Activated naive CD8-positive, alpha-beta T cell treated with anti-CD3 and anti-CD28 coated beads, Interleukin-2, amount 50 U/mL, for 24 hours (primary cell): ENCODE measurements at places on chromosomes 3 and 15.

DNA sequence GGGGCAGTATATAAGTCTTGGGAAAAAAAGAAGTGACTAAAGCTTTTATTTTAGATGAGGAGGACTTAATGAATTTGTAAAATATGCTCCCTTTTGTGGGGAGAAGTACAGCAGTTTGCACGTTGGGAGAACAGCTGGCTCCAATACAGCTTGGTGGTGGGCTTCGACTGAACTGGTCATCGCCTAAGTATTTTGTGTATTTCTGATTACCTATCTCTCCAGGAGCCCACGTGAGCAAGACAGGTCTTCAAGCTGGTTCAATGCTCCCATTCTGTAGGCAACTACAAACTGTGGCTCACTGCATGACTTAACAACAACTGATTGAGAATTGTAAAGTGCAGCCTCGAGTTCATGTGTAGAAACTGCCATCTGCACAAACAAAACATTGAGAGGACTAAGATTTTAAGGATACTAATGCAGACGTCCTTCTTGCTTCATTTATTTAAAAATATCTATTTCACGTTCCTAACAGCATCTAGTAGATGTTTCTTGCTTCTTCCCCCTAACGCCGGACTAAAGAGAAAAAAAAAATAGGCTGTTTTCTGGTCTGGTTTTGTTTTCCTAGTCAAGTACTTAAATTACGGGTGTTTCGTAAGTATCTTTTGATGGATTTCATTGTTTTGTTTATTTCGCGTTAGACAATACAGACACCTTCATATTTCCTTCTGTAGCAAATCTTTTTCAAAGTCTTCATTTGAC, 1.4 kb upstream of the GREM1 start:
- no peak overlapping the region for H3K27ac ChIP-seq
- H3K4me1 ChIP-seq: peaks cover 21% of the 10 kb centered on the region
- DNase-seq: no peak

DNA sequence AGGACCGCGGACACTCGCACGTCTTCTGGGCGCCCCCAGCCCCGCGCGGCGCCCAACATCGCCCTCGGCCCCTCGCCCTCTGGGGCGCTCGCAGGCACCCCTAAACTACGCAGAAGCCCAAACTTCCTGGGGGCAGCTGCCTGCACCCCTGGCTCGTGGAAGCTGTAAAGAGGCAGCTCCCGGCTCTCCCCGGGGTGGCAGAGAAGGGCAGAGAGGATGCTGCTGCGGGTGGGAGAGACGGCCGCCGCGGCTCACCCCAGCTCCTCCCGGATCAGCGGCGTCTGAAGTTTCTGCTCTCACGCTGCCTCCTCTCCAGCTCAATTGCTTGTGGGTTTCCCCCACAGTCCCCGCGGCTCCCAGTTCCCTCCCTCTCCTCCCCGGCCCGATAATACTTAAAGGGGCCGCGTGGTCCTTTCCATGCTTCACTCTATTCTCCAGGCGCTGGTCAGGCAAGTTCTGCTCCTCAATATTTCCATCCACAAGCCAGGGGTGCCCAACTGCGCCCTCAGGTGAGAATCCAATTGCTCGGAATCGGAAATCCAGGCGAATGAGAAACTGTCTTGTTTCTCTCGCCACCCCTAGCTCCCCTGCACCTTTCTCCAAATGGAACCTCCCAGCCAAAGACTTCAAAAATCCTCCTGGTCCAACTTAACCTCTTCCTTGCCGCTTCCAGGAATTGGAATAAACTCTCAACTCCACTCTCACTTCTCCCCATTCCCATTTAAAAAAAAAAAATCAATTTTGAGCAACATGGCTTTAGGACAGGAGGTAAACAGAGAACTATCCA, 748.5 kb downstream of the ROBO1 start:
- H3K4me3 ChIP-seq: peak overlapping the region; percentile 64
- peaks cover 17% of the 10 kb centered on the region for H3K27me3 ChIP-seq
- peak; percentile 13 for DNase-seq
- H3K27ac ChIP-seq: no peak overlapping the region
- no peaks in the 10 kb centered on the region for H3K36me3 ChIP-seq

GRCh38 chr3:102361101-102361500, 73.7 kb upstream of the ZPLD1 start:
- H3K36me3 ChIP-seq: no peaks in the 10 kb centered on the region
- no peak overlapping the region for H3K4me3 ChIP-seq
- no peaks in the 10 kb centered on the region for H3K4me1 ChIP-seq
- no peak for DNase-seq
- H3K27me3 ChIP-seq: peaks cover 2% of the 10 kb centered on the region

GRCh38 chr3:126394179-126394976, at the start of gene CFAP100:
Gene CFAP100, plus strand, starts transcription at chr3:126394909. Its CDS starts 1,092 bp downstream, at chr3:126396001.
- no peaks in the 10 kb centered on the region for H3K36me3 ChIP-seq
- H3K4me1 ChIP-seq: peaks cover 3% of the 10 kb centered on the region
- no peak within 1 kb of the TSS for H3K27ac ChIP-seq

GRCh38 chr3:78872195-78872594, 895.6 kb downstream of the ROBO1 start:
- H3K36me3 ChIP-seq: no peaks in the 10 kb centered on the region
- no peak for DNase-seq
- H3K4me3 ChIP-seq: no peak overlapping the region

DNA sequence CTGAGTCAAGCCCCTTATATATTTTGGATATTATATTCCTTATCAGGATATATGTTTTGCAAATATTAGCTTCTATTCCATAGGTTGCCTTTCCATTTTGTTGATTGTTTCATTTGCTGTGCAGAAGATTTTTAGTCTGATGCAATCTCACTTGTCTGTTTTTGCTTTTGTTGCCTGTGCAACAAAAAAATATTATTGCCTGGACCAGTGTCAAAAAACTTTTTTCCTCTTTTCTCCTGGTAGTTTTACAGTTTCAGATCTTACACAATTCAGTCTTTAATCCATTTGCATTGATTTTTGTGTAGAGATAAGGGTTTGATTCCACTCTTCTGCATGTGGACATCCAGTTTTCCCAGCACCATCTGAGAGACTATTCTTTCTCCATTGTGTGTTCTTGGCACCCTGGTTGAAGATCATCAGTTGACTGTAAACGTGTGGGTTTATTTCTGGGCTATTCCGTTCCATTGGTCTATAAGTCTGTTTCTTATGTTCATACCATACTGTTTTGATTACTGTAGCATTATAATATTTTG, 228.9 kb upstream of the NR2E3 start:
- DNase-seq: no peak
- H3K36me3 ChIP-seq: peaks cover 2% of the 10 kb centered on the region
- peaks cover 9% of the 10 kb centered on the region for H3K27me3 ChIP-seq
- no peak overlapping the region for H3K27ac ChIP-seq

DNA sequence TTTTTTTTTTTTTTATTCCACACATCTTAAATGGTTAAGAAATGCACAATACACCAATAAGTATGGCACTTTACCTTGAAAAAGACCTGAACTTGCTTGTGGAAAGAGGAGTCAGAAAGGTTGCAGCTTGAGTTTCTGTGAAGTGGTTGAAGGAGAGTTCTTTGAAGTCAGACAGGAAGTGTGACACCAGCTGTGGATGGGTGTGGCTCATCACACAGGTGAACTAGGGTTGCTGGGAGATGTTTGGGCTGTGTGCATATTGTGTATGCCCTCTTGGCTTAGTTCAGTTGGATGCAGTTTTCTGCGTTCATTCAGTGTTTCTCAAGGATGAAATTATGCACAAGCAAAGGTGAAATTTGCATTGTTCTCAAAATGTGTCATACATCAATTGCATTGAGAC, 6.3 kb downstream of the AEN start:
- no peak for DNase-seq
- H3K27ac ChIP-seq: peak overlapping the region; percentile 88
- H3K4me3 ChIP-seq: peak overlapping the region; percentile 53
- peaks cover 82% of the 10 kb centered on the region for H3K36me3 ChIP-seq

DNA sequence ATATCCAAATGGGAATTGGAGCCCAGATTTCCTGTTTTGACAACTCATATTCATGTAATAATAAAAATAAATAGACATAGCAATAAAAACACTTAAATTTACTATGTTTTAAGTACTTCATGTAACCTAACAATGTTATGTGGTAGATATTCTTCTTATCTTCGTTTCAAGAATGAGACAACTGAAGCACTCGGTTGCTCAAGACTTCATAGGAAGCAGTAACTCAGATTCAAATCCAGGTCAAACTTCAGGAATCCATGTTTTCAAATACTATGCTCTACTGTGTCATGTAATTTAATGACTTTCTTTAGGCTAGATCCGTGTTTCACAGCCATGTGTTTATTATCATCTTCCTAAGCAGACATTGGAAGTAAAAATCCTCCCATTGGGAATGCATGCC, 492.2 kb downstream of the CNTN3 start:
- no peak overlapping the region for H3K4me3 ChIP-seq
- no peak for DNase-seq
- no peaks in the 10 kb centered on the region for H3K4me1 ChIP-seq

DNA sequence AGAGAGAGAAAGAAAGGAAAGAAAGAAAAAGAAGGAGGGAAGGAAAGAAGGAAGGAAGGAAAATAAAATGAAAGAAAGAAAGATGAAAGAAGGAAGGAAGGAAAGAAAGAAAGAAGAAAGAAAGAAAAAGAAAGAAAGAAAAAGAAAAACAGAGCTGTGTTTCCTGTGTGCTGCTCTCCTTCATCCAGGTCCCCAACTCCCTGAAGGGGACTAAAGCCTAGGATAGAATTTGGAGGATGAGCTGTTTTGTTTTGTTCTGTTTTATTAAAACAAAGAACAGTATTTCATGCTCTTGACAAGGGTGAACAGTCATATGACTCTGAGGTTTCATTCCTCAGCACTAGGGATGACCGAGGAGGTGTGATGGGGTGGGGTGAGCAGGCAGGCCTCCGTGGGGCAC, 164.8 kb upstream of the NDN start:
- no peak overlapping the region for H3K27ac ChIP-seq
- no peak for DNase-seq
- H3K36me3 ChIP-seq: no peaks in the 10 kb centered on the region

DNA sequence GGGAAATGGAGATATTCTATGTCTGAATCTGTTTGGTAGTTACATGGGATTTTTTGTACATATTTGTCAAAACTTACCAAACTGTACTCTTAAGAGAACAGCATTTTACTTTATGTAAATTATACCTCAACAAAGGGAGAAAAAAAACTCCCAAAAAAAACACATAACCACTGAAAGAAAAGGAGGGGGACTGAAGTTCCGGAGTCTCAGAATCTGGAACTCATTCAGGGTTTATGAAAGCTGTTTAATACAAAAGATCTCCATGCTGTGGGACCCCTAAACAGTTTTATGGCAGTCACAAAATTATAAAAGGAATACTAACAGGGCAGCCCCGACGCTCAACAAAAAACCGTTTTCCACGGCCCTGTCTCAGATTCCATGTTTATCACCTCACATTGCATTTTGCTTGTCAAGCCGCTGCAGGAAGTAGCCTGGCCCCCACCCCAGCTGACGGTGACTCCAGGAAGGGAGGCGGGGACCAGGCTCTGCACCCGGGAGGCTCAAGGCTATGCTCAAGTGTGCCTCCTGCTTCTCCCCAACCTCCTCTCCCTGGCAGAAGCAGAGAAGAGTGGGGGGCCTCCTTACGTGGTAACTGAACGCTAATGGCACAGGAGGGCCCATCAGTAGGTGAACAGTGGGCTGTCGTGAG, 29.3 kb downstream of the RFT1 start:
- DNase-seq: no peak
- H3K36me3 ChIP-seq: peaks cover 36% of the 10 kb centered on the region
- peaks cover 37% of the 10 kb centered on the region for H3K4me1 ChIP-seq
- H3K27ac ChIP-seq: no peak overlapping the region
- H3K27me3 ChIP-seq: no peaks in the 10 kb centered on the region

DNA sequence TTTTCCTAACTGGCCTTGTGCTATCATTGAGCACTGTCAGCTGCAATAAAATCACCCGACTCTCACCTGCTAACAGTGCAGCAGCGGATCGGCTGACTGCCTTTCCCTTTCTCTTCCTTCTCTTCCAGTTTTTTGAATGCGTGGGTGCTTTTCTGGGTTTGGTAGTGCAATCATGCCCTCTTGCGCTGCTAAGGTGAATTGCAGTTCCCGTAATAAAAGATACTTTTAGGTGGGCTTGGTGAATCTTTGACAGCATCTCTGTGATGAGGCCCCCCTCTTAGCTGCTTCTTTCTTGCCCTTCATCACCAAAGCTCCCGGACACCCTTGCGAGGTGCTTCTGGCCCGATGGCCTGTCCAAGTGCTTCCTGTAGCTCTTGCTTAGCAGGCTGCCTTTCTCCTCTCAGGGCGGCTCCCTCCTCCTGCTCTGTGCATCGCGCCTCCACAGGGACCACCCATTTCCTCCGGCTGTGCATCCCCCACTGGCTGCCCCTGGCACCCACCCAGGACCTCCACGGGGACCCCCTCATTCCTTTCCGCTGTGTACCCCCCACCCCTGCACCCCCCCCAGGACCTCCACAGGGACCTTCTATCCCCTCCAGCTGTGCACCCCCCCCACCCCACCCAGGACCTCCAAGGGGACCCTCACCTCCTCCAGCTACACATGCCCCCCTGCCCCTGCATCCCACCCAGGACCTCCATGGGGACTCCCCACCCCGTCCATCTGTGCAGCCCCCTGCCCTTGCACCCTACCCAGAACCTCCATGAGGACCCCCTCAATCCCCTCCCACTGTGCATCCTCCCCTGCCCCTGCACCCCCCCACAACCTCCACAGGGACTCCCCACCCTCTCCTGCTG, 50.8 kb upstream of the RPL32 start:
- peak; percentile 45 for DNase-seq
- H3K27me3 ChIP-seq: peaks cover 18% of the 10 kb centered on the region
- H3K27ac ChIP-seq: no peak overlapping the region
- peaks cover 5% of the 10 kb centered on the region for H3K4me1 ChIP-seq
- no peaks in the 10 kb centered on the region for H3K36me3 ChIP-seq
- no peak overlapping the region for H3K4me3 ChIP-seq

DNA sequence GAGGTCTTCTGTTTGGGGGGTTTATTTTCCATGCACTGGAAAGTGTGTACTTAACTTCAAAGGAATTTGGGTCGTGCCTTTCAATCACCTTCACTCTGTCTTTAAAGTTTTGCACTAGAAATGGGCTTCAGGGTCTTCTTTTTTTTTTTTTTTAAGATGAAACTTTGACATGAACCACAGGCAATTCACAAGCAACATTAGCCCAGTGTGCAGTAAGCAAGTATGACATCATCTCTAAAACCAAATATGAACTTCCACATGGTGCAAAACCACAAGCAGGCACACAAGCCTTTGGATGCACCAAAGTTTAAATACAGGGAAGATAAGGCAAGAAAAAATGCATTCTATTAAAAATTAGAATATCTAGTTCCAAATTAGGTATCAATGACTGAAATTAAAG, 381.9 kb downstream of the ERC2 start:
- no peak for DNase-seq
- no peaks in the 10 kb centered on the region for H3K4me1 ChIP-seq
- no peak overlapping the region for H3K4me3 ChIP-seq

DNA sequence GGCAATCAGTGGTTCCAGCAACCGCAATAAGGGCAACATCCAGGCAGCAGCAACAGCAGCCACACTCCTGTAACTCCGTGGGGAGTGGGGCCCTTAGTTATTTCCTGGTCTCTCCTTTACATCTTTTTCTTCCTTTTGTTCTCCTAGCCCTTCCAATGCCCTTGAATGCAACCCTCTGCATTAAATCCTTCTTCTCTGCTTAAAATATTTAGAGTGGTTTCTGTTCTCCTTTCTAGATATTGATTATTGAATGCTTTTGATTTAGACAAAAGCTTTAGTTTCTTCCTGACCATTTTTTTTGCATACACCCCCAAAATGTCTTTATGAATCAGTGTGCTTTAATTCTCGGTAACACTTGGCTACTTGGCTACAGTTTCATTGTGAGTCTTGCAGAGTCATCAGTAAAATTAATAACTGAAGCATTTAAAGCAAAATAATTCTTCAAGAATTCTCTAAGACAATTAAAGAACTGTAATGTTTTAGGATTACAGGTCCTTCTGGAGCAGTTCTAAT, 586.1 kb downstream of the MECOM start:
- H3K27ac ChIP-seq: no peak overlapping the region
- no peak overlapping the region for H3K4me3 ChIP-seq
- no peaks in the 10 kb centered on the region for H3K4me1 ChIP-seq
- DNase-seq: no peak
- H3K27me3 ChIP-seq: no peaks in the 10 kb centered on the region
